ENCODE measurements at places on chromosomes 2 and 18.

DNA sequence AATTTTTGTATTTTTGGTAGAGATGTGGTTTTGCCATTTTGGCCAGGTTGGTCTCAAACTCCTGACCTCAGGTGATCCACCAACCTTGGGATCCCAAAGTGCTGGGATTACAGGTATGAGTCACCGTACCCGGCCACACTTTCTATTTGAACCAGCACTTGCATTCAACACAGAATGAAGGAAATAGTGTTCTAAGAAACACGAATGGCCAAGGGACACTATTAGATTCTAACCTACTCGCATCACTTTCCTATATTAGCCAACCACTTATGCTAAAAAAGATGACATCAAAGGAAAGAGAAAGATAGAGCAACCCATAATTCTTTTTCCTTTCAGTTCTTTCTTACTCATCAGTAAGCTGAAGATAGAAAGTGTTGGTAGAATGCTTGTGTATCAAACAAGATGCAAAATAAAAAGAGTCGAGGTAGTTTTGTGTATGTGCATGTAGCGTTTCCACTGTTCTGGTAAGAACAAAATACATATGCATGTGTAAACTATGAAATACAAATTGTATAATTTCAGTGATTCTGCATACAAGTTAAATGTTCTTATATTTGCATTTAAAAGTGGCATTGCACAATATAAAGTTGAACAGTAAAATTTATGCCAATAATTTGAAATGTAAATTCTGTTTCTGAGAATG is 247.6 kb downstream of the CDCA7 start:
- DNase-seq, result no peak

- no peak for DNase-seq
These were observed 301.8 kb downstream of the XIRP2 start for GRCh38 chr2:167190053-167190452.

DNA sequence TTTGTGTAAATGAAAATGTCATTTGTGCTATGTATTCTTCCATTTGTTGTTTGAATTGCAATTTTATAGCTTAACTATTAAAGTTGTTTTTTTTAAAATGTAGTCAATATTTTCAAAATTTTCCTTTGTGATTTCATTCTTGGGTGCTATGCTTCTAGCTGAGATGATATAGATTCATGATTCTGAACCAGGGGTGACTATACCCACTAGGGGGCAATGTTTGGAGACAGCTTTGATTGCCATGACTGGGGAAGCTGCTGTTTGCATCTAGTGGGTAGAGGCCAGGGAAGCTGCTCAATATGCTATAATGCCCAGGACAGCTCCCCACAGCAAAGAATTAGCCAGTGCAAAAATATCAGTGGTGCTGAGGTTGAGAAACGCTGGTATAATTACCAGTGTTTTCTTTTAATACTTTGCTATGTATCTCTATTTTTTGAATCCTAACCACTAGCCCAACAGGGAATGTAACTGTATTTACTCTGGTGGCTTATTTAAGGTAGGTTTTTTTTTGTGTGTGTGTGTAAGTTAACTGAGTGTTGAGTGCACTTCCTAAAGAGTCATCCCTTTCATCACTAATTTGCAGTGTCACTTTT is 99.7 kb downstream of the MEP1B start:
- DNase-seq, result peak; percentile 65

GRCh38 chr2:20424300-20425290 is 22.3 kb upstream of the RHOB start:
- DNase-seq, result peak; percentile 25

GRCh38 chr18:79871026-79871390 is 73.3 kb downstream of the KCNG2 start:
- DNase-seq, result no peak

GRCh38 chr2:117931978-117932377 is 81.9 kb downstream of the CCDC93 start:
- no peak for DNase-seq

DNA sequence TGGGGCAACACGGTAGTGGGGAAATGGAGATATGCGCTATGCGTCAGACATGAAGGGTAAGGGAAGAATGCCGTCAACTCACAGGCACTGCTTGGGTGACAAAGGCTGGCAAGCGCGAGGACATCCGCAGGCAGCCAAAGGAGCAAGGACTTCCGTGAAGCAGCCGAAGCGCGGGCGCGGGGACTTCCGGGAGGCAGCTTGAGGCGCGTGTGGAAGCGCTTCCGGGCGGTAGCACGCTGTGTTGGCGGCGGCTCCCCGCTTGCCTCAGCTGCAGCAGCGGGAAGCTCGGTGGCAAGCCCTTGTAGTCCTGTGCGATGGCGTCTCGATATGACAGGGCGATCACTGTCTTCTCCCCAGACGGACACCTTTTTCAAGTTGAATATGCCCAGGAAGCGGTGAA is at the start of gene PSMA8:
Gene PSMA8, plus strand, starts transcription at position 218 of the 400 bp plus-strand sequence. Its CDS starts 97 bp downstream, at position 315.
- no peak for DNase-seq

DNA sequence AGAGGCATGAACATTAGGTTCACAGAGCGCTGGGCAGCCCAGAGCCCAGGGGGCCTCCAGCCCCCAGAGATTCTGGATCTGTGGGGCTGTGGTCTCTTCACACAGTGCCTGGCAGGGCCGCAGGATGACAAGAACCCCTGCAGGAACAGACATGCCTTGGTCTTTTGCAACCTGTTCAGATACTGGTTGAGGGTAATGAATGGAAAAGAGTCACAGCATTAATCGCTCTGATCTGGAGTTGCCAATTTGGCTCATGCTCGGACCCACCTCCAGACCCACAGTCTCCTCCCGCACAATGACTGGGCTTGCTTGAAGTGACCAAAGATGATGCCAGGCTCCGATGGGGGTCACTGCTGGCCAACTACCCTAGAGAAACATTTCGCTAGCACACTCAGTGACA is 229.4 kb upstream of the SMAD2 start:
- no peak for DNase-seq

DNA sequence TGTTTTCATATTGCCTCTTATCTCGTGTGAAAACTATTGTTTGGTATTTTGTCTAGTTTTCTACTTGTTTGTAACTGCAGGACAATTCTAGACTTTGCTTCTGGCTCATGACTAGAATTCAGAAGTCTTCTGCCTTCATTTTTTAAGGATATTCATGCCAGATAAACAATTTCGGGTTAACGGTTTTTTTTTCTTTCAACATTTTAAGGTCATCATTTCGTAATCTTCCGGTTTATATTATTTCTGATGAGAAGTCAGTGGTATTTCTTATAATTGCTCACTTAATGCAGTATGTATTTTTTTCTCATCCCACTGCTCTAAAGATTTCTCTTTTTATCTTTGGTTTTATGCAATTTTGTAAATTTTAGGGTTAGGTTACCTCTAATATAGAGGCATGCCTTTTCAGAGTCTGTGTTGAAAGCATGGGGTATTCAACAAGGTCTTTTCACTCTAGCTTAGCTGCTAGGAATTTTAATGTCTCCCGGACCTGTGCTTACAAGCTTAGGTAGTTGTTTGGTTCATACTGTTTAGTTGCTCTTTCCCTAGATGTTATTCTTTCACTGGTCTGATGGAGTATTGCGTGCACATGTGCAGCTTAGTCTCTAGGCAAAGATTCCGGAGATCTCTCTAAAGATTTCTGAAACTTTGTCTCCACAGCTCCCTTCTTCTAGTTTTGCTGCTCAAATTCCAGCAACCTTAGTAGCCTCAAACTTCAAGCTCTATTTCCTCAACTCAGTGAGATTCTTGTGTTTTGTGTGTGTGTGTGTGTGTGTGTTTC is 198.1 kb downstream of the MCFD2 start:
- DNase-seq, result no peak

DNA sequence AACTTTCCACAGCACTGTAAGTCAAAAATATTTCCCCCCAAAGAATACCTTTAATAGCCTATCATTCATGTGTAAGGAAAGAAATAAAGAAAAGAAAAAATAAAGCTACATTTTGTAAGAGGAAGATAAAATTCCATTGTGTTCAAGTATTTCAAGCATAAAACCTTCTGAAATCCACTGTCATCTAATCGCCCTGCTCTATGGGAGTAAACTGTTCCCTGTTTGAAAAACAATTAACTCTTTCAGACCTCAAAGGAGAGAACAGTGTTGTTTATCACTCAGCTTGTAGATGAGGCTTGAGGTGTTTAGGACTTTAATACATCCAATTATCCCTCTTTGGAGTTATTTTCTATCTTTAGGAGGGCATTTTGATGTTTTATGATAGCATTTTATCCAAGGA is 112.2 kb upstream of the REG3G start:
- DNase-seq, result no peak

DNA sequence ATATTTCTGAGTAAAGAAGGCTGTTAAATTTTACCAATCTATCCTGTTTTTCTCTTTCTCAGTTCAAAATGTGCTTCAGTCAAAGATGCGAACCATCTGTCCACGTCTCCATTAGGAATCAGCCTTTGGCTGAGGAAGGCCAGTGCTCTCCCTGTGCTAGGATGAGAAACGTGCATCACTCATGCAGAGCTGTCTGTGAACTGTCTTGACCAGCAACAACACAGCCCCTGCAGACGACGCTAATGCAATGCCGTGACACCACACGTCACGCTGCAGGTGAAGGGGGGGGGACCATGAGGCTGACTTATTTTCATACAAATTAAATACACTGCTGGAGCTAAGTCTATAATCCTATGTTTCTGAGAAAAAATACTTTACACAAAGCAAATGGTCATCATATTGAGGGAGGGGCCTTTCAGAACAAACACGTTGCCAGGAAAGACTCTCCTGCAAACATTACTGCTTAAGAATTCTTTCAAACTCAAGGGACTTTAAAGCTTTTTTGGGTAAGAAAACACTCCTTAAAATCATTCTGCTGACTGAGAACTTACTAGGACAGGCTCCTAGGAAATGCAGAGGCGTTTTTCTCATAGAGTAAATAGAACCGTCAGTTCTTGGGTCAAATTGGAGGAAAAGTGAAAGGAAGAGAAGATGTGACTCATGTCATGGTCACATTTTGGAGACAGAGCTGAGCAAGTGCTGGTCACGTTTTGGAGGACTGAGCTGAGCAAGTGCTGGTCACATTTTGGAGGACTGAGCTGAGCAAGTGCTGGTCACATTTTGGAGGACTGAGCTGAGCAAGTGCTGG is 97.0 kb downstream of the MBP start:
- DNase-seq, result no peak

DNA sequence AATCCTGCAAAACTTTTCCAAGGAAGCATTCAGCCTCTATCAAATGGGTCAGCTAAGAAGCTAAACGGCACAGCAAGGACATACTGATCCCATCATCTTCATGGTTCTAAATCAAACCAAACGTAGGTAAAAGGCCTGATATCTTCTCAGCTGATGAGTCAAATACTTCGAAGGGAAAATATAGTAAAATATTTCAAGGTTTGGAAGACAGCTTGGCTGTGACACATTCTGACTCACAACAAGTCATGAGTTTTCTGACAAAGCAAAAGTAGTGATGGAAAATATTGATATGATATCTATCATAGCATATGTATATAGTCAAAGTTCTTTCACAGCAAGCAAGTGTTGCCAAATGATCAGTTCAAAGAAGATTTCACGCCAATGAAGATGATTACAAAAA is 31.5 kb downstream of the DOCK10 start:
- no peak for DNase-seq

- DNase-seq, result no peak
These were observed 83.0 kb upstream of the SOX11 start for GRCh38 chr2:5609201-5609600.

DNA sequence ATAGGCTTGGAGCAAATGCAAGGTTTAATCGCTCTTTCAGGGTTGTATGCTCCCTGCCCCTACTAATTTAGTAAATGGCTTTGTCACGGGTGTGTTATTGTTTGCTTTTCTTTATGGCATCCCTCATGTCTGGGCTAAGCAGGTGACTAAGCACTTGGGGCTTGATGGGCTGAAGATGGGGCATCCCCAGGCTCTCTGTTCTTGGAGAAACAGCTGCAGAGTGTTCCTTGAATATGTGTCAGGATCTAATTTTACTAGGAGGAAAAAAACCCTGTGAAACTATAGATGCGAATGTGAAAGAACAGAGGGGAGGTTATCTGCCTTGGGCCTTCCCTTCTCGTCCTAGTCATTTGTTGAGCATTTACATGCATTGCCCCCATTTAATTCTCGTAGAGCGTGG is 94.7 kb upstream of the TAF1B start:
- no peak for DNase-seq

DNA sequence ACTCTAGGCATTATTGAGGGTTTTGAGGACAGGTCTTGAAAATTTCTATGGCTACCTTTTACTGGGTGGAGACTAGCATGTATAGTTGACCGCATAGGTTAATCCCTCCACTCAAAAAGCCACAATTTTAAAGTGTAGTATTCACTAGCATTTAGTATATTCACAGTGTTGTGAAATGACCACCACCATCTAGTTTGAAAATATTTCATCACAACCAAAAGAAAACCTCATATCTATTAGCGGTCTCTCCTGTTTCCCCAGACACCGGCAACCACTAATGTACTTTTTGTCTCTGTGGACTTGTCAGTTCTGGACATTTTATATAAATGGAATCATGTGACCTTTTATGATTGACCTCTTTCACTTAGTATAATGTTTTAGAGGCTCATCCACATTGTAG is 53.9 kb downstream of the MSH2 start:
- no peak for DNase-seq

DNA sequence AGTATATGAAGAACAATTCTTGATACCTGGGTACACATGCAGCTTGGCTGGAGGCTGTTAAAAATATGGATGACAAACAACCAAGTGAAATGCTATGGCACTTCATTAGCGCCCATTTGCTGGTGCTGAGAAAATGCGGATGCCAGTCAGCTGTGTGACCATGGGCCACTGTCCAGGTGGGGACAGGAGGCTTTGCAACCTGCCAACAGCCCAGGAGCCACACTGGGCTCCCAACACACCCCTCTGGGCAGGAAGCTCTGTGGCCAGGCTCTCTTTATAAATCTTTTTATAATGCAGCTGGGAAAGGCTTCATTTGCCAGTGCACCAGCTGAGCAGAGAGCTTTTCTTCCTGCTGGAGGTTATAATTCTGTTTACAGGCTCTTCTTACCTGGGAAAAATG is 19.9 kb downstream of the RNF144A start:
- DNase-seq, result no peak

- no peak for DNase-seq
These were observed 41.1 kb downstream of the MARCO start for GRCh38 chr2:118983133-118983532.

DNA sequence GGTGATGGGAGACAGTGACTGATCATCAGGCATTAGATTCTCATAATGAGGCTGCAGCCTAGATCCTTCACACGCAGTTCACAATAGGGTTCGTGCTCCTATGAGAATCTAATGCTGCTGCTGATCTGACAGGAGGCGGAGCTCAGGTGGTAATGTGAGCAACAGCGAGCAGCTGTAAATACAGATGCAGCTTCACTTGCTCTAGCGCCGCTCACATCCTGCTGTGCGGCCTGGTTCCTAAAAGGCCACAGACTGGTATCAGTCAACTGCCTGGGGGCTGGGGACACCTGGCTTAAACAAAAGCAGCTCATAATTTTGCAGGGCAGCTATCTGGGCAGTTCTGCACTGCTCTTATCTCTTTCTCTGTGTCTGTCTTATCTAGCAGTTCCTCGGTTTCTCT is 20.4 kb upstream of the CD226 start:
- no peak for DNase-seq

DNA sequence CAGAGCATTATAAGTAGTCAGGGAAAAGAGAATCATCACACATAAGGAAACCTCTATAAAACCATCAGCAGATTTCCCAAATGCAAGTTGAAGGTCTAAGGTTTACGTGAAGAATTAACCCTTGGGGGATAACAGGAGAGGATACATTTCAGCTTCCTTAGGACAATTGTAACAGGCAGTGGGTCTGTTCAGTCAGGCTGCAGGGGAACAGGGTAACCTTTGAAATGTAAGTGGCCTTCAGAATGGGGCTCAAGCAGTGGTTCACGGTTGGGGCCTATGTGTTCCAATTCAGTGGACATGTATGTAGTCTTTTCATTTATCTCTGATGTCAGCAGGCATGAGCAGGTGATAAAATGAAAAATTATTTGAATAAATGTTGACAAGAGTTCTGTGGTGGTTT is 139.3 kb downstream of the EML6 start:
- DNase-seq, result no peak
